ENCODE measurements at places on chromosomes 16 and 17.

GRCh38 chr17:3808701-3809100 is 7.7 kb upstream of the ITGAE start:
- DNase-seq, result no peak

DNA sequence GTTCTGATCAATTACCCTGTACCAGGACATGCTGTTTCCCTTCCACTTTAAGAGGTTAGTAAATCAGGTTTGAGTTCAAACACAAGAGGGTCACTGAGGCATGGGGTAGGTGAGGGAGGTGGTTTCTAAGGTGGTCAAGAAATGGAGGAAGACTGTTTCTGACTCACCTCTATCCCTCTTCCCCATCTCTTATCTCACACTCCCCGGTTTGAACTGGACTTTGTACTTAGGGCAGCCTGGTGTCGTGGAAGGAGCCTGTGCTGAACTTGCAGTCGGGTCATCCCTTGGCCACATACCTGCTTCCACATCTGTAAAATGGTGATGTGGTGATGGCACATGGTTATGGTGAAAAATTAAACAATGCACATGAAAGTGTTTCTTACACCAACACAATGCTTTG is 17.2 kb upstream of the TMEM98 start:
- DNase-seq, result no peak

- DNase-seq, result no peak
Measured at GRCh38 chr16:24036038-24036543, 200.3 kb downstream of the PRKCB start.

GRCh38 chr17:27630607-27631410 is at the start of gene LGALS9:
TSS of gene LGALS9 (plus strand) at chr17:27631188. CDS start at chr17:27631266, 78 bp downstream.
- peak; percentile 13 for DNase-seq

DNA sequence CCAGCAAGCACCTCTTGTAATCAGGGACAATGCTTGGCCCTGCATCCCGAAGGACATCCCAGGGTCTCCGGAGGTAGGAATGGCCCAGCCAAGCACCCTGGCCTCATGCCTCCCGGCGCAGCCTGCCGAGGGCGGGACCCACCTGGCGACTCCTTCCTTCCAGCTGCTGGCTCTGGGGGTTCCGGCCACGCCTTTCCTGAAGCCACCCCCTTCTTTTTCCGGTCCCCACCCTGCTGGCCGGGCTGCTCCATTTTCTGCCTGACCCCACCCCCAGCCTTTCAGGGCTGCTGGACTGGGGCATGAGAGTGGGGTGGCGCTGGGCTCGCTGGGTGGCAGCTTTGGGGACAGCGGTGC is 22.5 kb upstream of the CIBAR2 start:
- no peak for DNase-seq

GRCh38 chr16:85994492-85995490 is 95.8 kb downstream of the IRF8 start:
- no peak for DNase-seq

All from stimulated activated CD8-positive, alpha-beta memory T cell treated with anti-CD3 and anti-CD28 coated beads, Interleukin-7, amount 100 ng/mL, for 4 hours (primary cell).